Stomach (tissue), 19 donors: ENCODE measurements at places on chromosomes 12 and 14. TPM values are rescaled to one million over a fixed set of nuclear protein-coding genes. Genes with fewer than 3 reads are reported as not detected.

The C2CD5 gene
- total RNA-seq = 17.4 TPM

The PPP1R36 gene
- not detected for total RNA-seq

The CIROP gene
- not detected for total RNA-seq

The IGF1 gene
- total RNA-seq = 11.1 TPM

The INHBC gene
- not detected for total RNA-seq

The RERGL gene
- not detected for total RNA-seq

The SMCO3 gene
- total RNA-seq = 2.4 TPM

DNA sequence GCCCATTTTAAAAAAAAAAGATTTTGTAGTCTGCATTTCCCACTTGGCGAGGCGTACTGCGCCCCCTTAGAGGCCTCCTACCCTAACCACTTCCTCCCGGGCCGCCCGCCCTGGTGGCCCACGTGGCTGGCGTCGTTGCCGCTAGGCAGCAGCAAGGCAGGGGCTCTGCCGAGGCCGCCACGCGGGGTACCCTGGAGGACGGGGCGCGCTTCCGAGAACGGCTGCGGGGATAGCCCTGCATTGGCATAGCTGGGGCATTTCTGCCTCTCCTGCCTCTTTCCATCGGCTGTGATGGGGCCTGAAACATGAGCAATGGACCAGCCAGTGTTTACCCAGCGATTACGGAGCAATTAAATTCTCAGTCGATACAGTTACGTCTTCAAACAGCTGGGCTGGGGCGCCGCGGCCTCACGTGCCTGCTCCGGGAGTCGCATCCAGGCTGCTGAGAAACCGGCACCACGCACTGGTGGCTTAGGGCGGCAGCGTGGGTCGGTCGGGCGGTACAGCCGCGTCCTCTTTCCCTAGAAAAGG lies 38.0 kb downstream of the IQSEC3 start:
- H3K36me3 ChIP-seq = no peaks in the 10 kb centered on the region
- no peak overlapping the region for H3K27ac ChIP-seq
- H3K27me3 ChIP-seq = peaks cover 20% of the 10 kb centered on the region
- no peaks in the 10 kb centered on the region for H3K4me1 ChIP-seq
- no peak overlapping the region for H3K4me3 ChIP-seq

DNA sequence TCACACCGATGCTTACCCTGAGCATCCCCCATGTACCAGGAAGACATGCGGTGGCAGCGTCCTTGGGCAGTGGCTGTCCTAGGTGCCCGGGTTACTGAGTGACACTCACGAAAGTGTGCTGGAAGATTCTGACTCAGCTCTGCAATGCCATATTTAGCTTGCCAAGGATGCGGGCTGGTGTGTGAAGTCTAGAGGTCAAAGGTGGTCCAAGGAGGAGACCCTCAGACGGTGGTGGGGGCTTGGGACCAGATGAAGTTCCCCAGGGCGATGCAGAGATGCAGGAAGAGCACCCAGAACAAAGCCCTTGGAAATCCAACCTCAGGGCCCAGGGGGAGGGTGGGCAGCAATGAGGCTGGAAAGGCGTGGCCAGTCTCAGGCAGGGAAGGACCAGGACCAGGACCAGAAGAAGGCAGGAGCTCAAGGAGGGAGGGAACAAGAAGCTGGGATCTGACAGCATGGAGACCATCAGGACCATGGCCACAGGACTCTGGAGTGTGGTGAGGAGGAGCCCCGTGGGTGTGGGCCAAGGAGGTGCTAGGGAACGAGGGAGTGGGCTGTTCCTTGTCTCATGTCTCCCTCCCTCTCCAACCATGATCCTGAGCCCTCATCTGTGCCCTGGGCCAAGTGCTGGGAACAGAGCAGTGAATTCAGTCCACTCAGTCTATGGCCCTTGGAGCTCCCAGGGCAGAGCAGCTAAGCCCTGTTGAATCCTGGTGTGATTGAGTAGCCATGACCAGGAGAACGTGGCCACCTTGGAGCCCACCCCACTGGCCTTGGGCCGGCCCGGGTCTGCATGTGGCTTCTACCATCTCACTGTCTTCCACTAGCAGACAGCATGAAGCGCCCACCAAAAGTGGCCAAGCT lies 310.1 kb upstream of the DIO3 start:
- no peak for DNase-seq
- H3K4me1 ChIP-seq = no peaks in the 10 kb centered on the region

GRCh38 chr12:71686658-71687025 lies 760 bp downstream of the TMEM19 start:
- H3K27me3 ChIP-seq = no peaks in the 10 kb centered on the region
- H3K4me1 ChIP-seq = peaks cover 33% of the 10 kb centered on the region
- no peaks in the 10 kb centered on the region for H3K36me3 ChIP-seq
- peak overlapping the region; percentile 69 for H3K4me3 ChIP-seq
- DNase-seq = no peak
- H3K27ac ChIP-seq = peak overlapping the region; percentile 95

GRCh38 chr12:11885261-11886038 lies 185.3 kb upstream of the BCL2L14 start:
- H3K27ac ChIP-seq = peak overlapping the region; percentile 86
- peak; percentile 64 for DNase-seq
- no peaks in the 10 kb centered on the region for H3K27me3 ChIP-seq
- H3K4me3 ChIP-seq = no peak overlapping the region

DNA sequence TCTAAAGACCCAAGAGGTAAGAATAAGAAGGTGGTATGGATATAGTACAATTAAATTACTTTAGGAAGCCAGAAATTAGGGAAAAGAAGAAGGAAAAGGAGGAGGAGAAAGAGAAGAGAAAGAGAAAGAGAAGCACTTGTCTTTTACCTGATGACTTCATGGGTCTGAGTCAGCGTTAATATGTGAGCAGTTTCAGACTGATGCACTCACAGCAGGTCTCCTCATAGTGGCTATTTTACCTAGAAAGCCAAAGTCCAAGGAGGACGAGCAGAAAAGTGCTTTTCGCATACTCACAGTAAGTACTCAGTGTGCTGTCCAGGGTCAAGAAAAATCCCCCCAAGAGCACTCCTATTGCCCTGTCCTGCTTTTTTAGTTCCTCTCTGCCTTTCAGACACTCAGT lies 222.1 kb downstream of the C12orf42 start:
- no peak overlapping the region for H3K4me3 ChIP-seq
- no peaks in the 10 kb centered on the region for H3K27me3 ChIP-seq
- H3K36me3 ChIP-seq = no peaks in the 10 kb centered on the region
- H3K27ac ChIP-seq = no peak overlapping the region
- H3K4me1 ChIP-seq = no peaks in the 10 kb centered on the region

- H3K4me3 ChIP-seq = no peak overlapping the region
- no peaks in the 10 kb centered on the region for H3K36me3 ChIP-seq
- no peaks in the 10 kb centered on the region for H3K27me3 ChIP-seq
- DNase-seq = peak; percentile 45
- H3K27ac ChIP-seq = peak overlapping the region; percentile 25
Observed at GRCh38 chr14:95523815-95524448, 7.5 kb upstream of the SYNE3 start.

DNA sequence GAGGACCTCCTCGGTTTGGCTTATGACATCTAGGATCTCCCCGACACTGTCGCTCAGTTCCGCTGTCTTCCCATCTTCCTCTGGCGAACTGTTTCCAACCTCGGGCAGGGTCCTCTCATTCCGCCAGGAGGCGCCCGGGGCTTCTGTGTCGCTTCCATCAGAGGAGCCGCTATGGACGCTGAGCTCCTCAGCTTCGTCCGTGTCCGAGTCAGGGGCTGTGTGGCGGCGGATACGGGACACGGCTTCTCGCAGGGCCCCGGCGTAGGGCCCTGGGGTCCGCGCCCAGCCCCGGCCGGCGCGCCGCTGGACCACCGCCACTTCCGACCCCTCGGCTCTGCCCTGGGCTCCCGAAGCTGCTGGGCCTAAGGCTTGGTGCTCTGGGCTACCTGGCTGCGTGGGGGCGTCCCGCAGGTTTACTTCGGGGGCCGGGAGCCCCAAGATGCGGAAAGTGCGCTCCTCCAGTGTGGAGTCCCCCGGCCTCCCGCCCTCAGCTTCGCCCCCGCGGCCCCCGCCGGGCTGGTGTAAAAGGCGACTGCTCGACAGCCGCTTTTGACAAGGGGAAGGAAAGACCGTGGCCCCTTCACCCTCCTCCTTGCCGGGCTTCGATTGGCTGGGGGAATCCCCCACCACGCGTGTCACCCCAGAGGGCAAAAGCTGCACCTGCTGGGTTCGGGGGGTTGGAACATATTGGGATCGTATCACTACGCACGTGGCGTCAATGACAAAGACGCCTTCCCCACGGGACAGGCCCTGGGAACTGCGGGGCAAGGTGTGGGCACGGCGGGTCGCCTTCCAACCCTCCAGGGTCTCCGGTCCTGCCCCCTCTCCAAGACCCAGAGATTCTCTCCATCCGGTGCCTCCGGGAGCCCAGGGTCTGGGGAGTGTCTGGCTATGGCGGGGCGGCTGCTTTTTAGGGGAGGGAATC lies 2.1 kb downstream of the DDN start:
- peak overlapping the region; percentile 39 for H3K4me3 ChIP-seq
- H3K36me3 ChIP-seq = peaks cover 19% of the 10 kb centered on the region
- peaks cover 49% of the 10 kb centered on the region for H3K4me1 ChIP-seq
- H3K27ac ChIP-seq = no peak overlapping the region
- peak; percentile 90 for DNase-seq
- peaks cover 94% of the 10 kb centered on the region for H3K27me3 ChIP-seq

DNA sequence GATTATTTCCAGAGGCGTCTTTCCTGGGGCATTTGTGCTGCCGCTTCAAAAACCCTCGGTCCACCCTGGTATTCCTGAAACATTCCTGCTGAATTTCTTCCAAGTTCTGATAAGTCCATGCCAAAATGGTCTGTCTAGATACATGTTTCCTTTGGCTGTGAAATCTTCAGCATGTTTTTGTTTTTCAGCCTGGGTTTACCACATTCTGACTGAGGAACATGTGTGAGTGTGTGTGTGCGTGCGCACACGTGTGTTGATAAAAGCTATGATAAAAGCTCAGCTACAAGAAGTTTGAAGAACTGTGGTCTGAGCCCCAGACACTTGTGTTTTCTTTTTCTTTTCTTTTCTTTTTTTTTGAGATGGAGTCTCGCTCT lies 22.4 kb downstream of the ANKRD9 start:
- no peaks in the 10 kb centered on the region for H3K4me1 ChIP-seq
- no peaks in the 10 kb centered on the region for H3K27me3 ChIP-seq
- peaks cover 4% of the 10 kb centered on the region for H3K36me3 ChIP-seq
- no peak for DNase-seq
- H3K27ac ChIP-seq = no peak overlapping the region

GRCh38 chr14:100132903-100133510 lies 26.4 kb downstream of the DEGS2 start:
- DNase-seq = no peak
- peaks cover 88% of the 10 kb centered on the region for H3K36me3 ChIP-seq
- H3K4me1 ChIP-seq = peaks cover 6% of the 10 kb centered on the region
- no peak overlapping the region for H3K27ac ChIP-seq
- no peak overlapping the region for H3K4me3 ChIP-seq

GRCh38 chr14:69002069-69002468 lies 23.0 kb upstream of the ACTN1 start:
- no peak overlapping the region for H3K27ac ChIP-seq
- no peaks in the 10 kb centered on the region for H3K27me3 ChIP-seq
- no peaks in the 10 kb centered on the region for H3K36me3 ChIP-seq

DNA sequence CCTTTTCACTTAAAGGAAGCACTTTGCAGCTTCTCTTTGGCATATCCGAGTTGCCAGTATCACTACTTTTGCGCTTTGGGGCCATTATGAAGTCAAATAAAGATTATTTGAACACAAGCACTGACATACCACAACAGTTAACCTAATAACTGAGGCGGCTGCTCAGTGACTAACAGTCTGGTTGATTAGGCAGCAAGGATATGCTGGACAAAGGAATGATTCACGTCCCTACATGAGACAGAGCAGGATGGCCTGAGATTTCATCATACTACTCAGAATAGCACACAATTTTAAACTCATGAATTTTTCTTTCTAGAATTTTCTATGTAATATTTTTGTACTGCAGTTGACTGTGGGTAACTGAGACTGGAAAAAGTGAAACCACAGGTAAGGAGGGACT lies 56.9 kb upstream of the E2F7 start:
- H3K27ac ChIP-seq = no peak overlapping the region
- no peaks in the 10 kb centered on the region for H3K27me3 ChIP-seq
- H3K4me3 ChIP-seq = no peak overlapping the region
- DNase-seq = no peak
- H3K4me1 ChIP-seq = no peaks in the 10 kb centered on the region

DNA sequence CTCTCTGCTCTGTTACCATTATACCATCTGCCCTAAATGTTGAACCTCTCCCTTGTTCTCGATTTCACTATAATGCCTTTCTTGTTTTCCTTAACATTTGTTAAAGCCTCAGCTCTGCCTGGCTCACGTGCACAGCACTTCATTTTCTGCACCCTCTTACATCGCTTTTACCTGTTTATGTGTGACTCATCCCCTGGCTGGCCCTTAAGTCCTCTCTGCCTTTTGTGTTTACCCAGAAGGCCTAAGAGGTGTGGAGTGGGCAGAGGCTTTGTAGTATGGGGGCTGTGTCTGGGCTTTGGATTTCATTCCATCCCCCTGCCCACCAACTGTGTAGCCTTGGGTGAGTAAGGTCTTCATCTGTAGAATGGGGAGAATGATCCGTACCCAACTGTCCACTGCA lies 36.5 kb downstream of the UBE3B start:
- H3K27me3 ChIP-seq = no peaks in the 10 kb centered on the region
- no peak overlapping the region for H3K27ac ChIP-seq
- H3K36me3 ChIP-seq = peaks cover 100% of the 10 kb centered on the region
- DNase-seq = no peak

GRCh38 chr12:2239381-2239871 lies 186.6 kb downstream of the CACNA1C start:
- H3K4me1 ChIP-seq = no peaks in the 10 kb centered on the region
- H3K27ac ChIP-seq = peak overlapping the region; percentile 38
- no peaks in the 10 kb centered on the region for H3K27me3 ChIP-seq
- no peak for DNase-seq
- H3K4me3 ChIP-seq = no peak overlapping the region
